ENCODE measurements at places on chromosomes 13 and 19.

DNA sequence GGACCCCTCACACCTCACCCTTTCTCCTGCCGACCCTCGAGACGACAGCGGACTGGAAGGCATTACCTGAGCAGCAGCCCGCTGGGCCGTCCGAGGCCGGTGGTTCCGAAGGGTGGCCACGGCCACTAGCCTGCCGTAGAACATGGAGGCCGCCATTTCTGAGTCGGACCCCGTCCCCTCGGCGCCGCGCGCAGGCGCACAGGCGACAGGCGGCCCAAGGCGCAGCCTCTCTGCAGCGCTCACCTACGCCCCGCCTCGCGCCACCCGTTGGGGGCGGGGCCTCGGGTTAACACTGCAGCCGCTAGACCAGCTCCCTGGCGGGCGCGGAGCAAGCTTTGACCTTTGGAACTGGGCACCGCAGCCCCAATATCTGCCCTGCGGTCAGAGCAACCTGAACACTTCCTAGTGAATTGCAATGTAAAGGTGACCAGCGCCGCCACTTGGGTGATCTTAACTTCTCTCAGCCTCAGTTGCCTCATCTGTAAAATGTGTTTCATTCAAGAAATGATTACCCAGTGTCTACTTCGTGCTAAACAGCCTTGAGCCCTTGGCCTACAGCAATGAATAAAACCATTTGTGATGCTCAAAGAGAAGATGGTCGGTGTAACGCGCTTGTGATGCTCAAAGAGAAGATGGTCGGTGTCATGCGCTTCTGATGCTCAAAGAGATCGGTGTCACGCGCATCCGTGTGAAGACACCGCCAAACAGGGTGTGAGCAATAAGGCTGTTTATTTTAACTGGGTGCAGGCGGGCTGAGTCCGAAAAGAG lies at the start of gene SUCLA2:
Gene SUCLA2, minus strand, starts transcription at position 160 of the 768 bp plus-strand sequence. Its CDS starts 4 bp downstream, at position 156.
- peak; percentile 96 for DNase-seq

GRCh38 chr13:113274721-113275120 lies 22.3 kb upstream of the LAMP1 start:
- DNase-seq = no peak

DNA sequence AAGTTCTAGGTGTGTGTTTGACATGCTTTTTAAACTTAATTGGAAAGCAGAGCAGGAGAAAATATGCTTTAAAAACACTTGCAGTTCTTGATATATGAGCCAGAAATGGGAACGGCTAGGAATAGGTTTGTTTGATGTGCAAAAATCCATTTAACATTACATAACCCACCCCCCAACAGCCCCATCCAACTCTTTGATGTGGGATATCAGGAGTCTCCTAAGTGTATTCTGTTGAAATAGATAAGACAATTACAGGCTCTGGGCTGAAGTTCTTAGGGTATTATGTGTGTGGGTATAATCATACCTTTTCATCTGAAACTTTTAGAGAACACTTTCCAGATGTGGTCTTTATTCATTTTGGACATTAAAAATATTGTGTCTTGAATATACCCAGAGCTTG lies 240.4 kb upstream of the CSNK1A1L start:
- DNase-seq = no peak

DNA sequence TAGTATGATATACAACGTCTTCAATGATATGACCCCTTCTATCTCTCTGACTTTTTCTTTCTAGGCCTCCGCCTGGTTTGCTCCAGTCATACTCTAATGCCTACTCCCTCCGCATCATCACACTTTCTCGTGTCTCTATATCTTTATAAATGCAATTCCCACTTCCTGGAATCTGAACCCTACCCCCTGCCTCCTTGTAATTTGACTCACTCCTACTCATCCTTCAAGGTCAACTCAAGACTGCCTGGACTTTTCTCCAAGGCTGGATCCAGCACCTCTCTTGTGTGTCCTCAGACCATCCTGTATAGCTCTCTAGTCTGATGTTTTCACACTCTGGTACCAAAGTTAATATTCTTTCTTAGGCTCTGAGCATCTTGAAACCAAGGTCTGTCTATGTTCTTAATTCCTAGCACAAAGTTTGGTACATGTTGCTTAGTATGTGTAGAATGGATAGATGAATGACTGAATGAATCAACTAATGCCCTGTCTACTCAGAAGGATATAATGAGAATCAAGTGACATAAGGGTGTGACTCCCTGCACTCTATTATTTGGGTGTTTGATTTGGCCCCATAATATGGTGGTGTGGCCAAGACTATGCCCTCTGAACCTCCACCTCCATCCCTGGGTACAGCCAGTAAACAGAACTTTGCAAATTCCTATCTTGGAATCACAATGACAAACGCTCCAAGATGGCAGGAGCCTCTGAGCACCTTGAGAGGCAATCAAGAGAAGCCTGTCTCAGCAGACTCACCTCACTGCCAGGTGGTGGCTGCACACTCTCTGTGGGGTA lies 74.3 kb upstream of the SERP2 start:
- DNase-seq = no peak

GRCh38 chr13:46668302-46668720 lies 115.3 kb downstream of the LRCH1 start:
- DNase-seq = peak; percentile 78
